ENCODE measurements at places on chromosomes 5 and 9.

GRCh38 chr5:116411101-116411571 is 163.5 kb downstream of the SEMA6A start:
- DNase-seq, result peak; percentile 35

DNA sequence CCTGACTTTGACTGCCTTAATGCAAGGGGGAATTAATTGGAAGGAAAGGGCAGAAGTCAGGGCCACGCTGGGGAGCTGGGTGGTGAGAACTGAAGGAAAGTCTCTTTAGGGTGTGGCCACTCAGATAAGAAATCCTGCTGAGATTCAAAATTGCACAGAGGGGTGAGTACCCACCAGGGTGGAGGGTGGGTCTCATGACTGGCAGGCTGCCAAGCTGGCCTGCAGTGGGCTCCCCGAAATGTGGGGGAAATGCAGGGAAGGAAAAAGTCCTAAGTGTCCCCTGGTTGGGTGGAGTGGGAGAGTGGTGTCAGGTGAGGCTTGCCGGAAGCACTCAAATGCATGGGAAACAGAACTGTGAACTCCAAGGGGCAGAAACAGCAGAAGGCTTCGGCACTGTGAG is 24.1 kb downstream of the TSPAN17 start:
- DNase-seq, result no peak

DNA sequence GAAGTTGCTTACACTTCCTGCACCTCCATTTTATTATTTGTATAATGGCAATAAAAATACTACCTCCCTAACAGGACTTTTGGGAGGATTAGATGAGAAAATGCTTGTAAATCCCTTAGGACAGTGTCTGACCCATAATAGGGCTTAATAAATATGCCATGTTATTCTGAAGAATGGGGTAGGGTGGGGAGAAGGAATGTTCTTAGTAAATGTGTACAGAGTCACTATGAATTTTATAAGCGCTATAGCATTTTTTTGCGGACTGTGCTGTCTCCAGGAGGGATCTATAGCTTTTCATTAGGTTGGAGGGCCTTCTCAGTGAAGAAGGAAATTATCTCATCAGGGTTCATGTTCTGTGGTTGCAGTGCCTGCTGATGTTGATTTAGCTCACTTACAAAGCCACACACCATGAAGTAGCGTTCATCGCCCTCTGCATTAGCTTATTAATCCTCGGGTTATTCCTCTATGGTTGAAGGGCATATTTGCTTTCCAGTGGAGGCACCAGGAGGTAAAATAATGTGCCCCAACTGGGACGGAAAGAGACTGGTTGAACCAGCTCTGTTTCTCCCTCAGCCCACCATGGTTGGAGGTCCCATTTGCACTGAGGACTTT is 497.1 kb downstream of the ARHGEF28 start:
- no peak for DNase-seq

GRCh38 chr9:77374266-77374665 is 196.9 kb downstream of the VPS13A start:
- DNase-seq, result no peak

- no peak for DNase-seq
Observed at GRCh38 chr9:130182381-130182909, 10.2 kb downstream of the NCS1 start.

GRCh38 chr9:130444565-130445221 is at the start of gene ASS1:
Gene ASS1 (plus strand): TSS chr9:130444961. CDS start chr9:130452229, 7,268 bp downstream.
- peak; percentile 88 for DNase-seq

GRCh38 chr5:33231935-33232334 is 208.8 kb upstream of the TARS1 start:
- no peak for DNase-seq

DNA sequence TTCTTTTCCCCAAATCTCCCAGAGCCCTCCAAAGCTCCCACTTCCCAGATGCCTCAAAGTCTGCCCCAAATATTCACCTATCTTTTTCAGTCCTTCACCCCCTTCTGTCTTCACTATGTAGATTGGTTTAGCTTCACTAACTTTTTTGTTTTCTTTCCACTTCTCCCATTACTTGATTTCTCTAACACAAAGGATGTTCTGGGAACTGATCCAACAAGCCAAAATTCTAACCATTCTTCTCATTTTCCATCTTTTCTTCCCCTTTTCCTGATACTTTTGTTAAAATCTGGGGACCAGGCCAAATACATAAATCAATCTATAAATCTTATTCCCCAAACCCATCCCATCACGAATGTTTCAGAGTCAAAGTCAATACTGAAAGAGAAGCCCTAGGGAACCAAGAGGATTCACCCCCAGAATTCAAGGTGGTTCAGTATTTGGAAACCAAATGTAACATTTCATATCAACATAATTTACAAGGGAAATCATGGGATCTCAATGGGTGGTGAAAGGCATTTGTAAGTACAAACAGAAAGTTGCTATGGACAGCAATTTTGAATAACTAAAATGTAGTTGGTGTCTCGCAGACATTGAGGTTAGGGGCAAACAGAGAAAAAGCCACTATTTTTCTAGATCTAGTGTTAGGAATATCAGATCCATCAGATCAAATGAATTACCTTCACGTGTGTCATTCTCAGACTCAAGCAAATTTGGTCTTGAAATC is 35.3 kb downstream of the APTX start:
- DNase-seq, result no peak

DNA sequence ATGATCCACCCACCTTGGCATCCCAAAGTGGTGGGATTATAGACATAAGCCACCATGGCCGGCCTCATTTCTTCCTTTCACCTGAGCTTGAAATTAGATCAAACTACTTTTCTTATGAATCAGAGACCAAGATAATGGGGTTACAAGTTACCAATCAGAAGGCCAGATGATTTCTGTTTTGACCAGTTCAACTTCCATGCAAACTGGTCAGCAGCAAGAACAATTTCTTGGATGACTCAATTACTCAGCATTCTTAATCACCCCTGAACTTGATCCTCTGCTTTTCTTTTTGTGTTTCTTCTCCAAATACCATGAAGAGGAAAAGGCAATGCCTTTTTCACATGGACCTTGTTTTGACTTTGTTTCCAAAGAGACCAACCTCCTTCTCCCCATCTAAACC is 10.0 kb upstream of the PLIN2 start:
- no peak for DNase-seq

- peak; percentile 41 for DNase-seq
Observed at GRCh38 chr9:37908698-37909186, 4.8 kb upstream of the SLC25A51 start.

DNA sequence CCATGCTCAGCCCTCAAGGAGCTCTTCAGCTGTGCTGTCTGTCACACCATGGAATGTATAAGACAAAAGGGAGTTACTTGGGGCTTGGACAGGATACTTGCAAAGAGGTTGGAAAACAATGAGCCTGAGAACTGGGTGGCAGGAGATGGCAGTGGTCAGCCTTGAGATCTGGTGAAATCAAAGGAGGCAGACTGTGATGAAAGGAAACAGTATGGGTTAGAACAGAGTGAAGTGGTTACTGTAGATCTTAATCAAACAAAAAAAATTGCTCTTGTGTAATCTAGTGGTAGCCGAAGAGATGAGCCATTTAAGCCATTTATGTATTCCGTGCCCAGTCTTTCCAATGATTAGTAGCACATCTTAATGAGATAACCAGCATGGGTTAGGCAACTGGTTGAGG is 142.2 kb downstream of the SV2C start:
- DNase-seq, result no peak

GRCh38 chr5:136084698-136085097 is 47.9 kb upstream of the SMAD5 start:
- DNase-seq, result no peak

DNA sequence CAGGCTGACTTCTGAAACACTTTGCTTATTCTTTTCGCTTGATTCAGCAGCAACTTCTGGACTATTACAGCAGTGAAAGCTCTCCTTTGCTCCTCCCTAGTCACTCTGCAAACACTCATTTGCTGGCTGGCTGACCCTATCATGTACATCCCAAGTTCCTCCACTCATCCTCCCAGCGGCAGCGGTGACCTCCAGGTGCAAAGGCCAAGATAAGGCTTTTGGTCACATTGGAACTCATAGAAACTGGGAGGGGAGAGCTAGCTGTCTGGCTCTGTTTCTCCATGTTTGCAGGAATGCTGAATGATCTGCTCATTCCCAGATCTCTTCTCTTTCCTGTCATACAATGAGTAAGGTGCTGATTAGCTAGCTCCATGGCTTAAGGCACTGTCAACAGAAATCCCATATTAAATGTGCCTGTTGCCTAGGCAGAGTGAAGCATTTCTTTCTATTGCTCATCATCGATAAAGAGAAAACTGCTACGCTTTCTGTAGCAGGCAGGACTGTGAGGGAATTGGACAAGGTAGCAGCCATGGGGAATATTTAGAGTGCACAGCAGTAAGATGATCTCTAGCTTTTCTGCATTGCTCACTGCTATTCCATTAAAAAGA is 250.5 kb upstream of the PDE4D start:
- peak; percentile 52 for DNase-seq

GRCh38 chr5:170769898-170770416 is 13.6 kb upstream of the GABRP start:
- DNase-seq, result no peak

DNA sequence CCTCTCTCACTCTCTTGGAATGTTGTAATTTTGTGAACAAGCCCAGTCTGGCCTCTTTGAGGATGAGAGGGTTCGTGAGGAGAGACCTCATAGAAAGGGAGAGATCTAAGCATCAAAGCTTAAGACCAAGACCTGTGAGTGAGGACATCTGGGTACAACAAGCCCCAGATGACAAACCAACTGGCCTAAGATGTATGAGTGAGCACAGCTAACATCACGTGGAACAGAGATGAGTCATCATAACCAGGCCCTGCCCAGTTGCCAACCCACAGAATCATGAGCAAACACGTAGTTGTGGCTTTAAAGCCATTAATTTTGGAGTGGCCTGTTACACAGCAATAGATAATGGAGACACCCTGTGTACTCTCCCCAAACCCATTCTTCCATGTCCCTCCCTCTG is 439.1 kb upstream of the KIF2A start:
- no peak for DNase-seq

DNA sequence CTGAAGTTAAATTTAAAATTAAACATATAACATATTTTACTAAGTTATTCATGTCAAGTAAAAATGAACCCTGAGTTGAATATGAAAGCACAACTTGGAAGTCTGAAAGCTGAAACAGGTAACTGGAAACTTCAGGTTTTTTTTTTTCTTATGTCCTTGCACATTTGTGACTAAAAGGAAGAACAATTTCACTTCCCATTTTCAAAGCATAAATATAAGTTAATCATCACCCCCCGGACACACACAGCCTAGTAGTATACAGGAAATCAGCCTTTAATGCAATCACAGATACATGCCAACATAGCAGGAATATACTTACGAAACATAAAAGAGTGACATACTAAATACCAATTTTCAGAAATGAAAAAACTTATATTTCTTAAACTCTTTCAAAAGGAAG is 225.9 kb downstream of the RFX3 start:
- DNase-seq, result no peak

DNA sequence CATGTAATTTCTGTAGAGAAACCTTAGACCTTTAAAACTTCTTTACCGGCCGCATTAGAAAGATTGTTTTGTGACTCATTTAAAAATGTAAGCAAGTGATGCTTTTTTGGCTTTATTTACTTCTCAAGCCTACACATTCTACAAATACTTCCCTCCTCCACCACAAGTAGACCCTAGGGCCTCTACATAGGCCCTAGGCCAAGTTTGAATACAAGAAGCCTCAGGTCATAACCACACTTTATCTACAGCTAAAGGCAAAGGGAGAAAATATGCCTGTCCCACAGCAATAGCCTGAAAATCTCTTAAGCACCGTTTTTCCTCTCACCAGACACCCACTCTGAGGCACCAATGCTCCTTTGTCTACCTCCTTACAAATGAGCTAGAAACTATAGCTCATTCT is 53.9 kb downstream of the CSNK1A1 start:
- no peak for DNase-seq

- peak; percentile 79 for DNase-seq
Observed at GRCh38 chr9:132412089-132412488, 2.1 kb downstream of the CFAP77 start.

DNA sequence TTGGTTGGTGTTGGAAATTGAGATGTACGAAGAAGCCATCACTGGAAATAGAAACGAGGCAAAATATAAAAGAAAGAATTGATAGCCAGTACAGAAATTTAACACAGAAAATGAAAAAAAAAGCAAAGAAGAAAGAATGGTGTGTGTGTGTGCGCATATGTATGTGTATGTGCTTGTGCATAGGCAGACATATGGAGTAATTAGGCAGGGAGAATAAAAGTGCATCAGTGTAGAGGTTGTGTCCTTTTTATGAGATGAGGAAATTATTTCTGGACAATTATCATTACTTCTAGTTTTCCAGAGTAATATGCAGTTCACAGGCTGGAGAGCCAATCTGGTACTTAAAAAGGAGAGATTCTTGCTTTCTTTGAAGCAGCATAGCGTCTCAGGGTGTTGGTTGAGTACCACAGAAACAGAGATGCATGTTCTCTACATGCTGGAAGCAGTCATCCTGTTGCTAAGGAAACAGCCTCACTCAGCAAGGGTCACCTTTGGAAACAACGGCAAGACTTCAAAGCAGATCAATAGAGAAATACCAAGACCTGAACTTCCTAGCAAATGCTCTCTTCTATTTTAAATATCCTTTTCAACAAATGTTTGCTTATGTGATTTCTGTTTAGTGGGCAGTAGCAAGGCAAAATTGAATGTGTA is 172.7 kb downstream of the TAF11L14 start:
- no peak for DNase-seq

GRCh38 chr5:148976569-148977381 is 86.1 kb downstream of the SH3TC2 start:
- DNase-seq, result peak; percentile 90

DNA sequence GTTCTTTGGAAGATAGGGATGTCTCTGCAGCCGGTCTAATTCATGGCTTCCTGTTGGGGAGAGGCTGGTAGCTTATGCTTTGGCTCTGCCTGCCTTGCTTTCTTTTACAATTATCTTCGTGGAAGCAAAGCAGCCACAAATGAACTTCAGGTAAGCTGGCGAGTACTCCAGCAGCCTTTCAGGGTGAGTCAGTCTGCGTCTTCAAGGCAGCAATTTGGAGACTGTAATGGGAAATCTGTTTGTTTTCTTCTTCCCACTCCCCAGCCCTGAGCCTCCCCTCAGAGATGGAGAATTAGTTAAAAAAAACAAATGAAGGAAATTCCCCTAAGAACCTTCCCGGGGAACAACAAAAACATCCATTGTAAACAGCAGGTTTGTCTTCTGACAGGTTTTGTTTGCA is 100.1 kb downstream of the PSAT1 start:
- peak; percentile 86 for DNase-seq

- no peak for DNase-seq
Observed at GRCh38 chr5:176716320-176716719, 69.0 kb downstream of the TSPAN17 start.

GRCh38 chr5:11814373-11814772 is 89.9 kb downstream of the CTNND2 start:
- DNase-seq, result no peak

GRCh38 chr5:88398316-88398715 is 129.7 kb upstream of the TMEM161B start:
- DNase-seq, result no peak

DNA sequence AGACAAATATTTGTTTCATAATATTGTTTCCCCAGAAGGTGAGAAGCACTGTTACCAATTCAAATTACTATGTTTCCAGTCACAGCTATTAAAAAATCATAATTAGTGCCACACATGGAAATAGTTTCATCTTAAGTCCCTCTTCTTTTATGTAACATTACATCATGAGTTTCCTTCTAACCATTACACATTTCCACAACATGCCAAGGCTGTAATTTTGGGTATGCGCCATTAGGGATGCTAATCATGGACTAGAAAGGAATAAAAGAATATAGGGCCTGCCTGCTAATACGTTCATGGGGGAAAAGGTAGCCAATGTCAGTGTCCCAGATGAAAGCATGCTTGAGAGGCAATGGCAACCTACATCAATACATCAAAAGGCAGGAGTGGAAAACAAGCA is 142.5 kb upstream of the LPAR1 start:
- DNase-seq, result no peak

GRCh38 chr5:150639751-150640150 is 709 bp upstream of the SYNPO start:
- no peak for DNase-seq

Measured in islet precursor cell (in vitro differentiated cells).